NAMALWA (cell line): ENCODE measurements at places on chromosomes 2 and 18.

GRCh38 chr2:41703123-41703522 is 344.7 kb upstream of the PKDCC start:
- DNase-seq: no peak

DNA sequence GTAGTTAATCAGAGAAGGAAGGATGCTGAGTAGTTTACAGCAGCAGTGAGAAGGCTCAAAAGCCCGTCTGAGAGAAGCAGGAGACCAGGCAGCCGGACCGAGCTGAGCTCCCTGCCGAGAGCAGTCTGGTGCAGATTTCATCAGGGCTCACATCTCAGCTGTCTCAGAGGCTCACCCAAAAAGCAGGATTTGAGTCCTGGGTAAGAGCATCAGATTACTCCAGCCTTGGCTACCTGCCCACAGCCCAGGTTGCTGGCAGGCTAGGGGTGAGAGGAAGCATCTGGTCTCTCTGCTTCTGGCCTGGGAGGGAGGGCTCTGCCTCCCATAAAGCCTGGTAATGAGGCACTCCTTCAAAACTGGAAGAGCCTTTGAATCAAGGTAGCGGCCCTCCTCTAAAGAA is 140.5 kb downstream of the ST6GAL2 start:
- no peak for DNase-seq

- DNase-seq: no peak
Observed at GRCh38 chr2:66536997-66537396, 102.1 kb downstream of the MEIS1 start.

DNA sequence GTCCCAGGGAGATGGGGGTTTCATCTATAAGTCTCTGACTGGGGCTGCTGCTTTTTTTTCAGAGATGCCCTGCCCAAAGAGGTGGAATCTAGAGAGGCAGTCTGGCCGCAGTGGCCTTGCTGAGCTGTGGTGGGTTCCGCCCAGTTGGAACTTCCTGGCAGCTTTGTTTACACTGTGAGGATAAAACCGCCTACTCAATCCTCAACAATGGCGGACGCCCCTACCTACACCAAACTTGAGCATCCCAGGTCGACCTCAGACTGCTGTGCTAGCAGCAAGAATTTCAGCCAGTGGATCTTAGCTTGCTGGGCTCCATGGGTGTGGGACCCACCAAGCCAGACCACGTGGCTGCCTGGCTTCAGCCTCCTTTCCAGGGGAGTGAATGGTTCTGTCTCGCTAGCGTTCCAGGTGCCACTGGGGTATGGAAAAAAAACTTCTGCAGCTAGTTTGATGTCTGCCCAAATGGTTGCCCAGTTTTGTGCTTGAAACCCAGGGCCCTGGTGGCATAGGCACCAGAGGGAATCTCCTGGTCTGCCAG is 152.6 kb upstream of the CYP26B1 start:
- DNase-seq: no peak

- no peak for DNase-seq
Observed at GRCh38 chr2:157838442-157839161, 37.5 kb downstream of the ACVR1 start.

DNA sequence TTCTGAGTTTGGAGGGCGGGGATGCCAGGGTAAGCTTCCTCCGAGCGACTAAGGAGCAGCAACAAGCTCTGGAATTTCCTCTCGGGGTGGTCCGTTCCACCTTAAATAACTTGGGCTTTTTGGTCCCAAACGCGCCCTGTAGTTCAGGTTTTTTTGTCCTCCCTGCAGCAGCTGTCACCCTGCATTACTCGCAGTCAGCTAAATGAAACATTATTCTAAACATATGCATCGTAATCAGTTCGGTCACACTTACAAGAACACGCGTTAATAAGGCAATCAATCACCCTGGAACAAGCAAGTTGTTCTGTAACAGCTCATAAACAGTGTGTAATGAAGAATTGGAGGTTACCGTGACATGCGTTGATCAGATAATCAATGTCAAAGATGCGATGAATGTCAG is 8.3 kb downstream of the EVX2 start:
- DNase-seq: no peak

- DNase-seq: no peak
Observed at GRCh38 chr18:23798824-23799223, 109.6 kb downstream of the LAMA3 start.

DNA sequence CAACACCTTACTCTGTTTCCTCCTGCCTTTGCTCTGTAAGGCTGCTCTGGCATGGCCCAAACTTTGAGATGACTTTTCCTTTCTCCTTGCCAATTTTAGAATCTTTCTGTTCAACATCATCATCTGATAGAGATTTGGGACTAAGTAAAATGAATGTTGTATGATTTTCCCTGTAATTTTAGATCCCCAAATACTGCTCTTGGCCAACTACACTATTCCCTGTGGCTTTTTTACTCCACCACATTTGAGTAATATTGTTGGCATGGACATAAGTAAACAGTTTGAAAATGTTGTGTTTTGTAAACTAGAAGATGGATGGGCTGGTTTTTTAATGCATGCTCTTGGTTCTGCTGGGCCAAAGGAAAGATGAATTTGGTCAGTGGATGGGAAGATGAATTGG is 12.1 kb downstream of the LTBP1 start:
- no peak for DNase-seq

DNA sequence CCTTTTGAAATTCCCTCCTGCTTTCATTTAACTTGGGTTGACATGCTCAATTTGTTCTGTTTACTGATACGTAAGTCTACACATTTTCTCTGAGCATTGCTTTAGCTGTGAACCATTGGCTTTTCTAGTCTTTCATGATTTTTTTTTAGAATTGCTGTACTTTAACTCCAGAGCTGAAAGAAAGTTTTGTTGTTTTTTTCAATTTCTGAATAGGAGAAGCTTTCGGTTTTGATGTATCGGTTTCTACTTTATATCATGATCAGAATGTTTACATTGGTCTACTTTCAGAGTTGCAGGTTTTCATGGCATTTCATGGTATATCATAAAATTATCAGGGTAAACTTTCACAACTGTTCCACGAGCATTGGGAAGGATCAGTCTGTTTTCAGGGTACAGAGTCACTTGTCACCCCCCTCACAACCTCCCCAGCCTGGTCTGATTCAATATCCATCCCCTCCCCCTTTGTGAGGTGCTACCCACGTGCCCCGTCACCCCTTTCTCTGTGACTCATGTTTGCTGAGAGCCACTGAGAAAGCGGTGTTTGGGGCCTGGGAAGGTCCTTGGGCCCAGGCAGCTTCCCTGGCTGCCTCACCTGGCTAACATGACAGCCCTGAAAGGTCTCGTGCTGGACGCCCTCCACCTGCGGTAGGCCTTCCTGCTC is 7.0 kb downstream of the ASTL start:
- no peak for DNase-seq

DNA sequence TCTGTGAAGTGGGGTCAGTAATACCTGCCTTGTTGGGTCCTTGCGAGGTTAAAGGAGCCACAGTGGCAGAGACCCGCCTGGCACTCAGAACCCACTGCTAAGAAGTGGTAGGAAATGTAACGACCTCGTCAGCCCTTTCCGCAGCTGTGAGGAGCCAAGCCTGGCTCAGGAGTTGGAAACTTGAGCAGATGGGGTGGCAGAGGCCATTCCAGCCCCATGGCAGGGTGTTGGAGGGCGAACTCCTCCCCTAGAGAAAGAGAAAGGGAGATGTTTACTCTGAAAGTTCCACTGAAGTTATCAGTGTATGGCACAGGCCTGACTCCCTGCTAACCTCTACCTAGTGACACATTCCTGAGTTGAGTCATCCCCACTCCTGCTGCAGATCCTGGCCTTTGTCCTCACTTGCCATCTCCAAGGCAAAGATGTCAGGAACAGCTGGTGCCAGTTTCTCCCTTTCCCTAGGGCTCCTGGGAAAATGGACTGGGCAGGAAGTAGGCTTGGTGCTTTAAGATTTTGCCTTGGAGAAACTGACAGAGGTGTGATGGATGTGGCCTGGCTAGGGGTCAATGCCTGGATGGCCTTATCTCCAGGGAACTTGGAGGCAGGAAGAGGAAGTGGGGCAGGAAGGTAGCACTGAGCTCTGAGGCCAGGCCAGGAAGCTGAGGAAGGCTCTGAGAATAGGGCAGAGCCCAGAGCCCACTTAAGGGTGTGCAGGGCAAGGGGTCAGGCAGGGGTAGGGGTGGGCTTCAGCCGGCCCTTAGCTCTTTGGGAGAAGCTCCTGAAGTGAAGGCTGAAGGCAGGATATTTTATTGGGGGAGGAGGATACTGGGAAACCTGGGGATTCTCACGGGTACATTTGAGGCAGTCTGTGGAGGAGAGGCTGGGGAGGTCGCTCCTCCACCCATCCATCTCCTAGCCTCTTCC is 888 bp downstream of the VAMP5 start:
- DNase-seq: no peak

DNA sequence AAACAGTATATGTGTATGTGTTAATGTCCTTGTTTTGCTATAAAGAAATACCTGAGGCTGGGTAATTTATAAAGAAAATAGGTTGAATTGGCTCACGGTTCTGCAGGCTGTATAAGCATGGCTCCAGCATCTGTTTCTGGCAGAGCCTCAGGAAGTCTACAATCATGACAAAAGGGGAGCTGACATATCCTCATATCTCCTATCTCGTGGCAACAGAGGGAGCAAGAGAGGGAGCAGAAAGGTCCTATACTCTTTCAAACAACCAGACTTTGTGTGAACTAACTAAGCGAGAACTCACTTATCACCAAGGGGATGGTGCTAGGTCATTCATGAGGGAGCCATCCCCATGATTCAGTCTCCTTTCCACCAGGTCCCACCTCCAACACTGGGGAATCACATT is 13.0 kb downstream of the CALCRL start:
- DNase-seq: no peak

GRCh38 chr18:41378598-41378997 is 576.4 kb upstream of the PIK3C3 start:
- no peak for DNase-seq

DNA sequence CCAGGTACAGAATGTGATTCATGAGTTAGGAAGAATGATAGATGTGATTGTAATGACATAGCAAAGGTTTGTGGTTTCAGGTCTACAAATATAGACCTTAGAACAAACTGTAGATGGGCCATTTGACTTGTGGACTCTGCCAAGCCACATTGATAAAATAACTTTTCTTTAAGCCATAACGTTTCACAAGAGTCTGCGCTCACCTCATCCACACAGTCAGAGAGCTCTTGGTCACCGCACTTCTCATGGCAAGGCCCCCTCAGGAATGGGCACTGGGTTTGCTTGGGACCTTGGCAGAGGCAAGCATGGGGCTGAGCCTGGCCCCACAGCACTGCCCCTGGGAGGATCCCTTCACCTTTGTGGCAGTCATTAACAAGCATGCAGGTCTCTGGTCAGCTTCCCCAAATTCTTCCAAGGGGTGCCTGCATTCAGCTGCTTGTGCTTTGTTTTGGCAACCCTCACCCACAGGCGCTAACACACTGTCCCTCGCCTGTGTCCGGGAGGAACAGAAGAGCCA is 14.0 kb downstream of the ARMC9 start:
- no peak for DNase-seq

DNA sequence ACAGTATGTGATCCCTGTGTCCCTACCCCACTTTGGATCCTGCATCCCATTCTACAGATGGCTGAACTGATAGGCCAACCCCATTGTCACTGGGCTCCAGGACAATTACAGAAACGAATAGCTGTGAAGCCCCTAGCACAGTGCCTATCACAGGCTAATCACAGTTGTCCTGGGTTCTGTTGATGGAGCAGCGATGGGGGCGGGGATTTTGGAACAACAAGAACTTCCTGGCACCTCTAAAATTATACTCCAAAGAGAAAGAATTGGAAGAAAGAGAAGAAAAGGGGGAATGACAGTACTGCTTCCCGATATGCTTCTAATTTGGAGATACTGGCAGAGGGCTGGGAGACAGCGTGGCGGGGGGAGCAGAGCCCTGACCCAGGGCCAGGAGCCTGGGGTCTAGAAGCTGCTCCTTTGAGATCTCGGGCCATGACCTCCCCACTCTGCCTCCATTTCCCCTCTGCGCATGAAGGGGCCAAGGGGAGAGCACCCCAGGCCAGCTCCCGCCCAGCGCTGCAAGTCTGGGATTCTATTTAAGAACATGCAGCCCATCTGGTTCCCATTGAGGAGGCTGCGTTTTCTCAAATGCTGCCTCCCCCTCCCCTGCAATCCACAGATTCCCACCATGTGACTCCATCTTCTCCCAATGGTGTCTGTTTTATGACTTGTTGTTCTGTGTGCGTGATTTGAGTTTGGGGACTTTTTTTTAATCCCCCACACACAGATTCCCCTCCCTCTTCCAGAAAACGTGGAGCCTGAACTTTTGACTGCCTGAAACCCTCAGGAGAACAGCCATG is 202.7 kb downstream of the CYP26B1 start:
- DNase-seq: no peak

- no peak for DNase-seq
Observed at GRCh38 chr2:10700078-10700803, 10.5 kb upstream of the NOL10 start.

DNA sequence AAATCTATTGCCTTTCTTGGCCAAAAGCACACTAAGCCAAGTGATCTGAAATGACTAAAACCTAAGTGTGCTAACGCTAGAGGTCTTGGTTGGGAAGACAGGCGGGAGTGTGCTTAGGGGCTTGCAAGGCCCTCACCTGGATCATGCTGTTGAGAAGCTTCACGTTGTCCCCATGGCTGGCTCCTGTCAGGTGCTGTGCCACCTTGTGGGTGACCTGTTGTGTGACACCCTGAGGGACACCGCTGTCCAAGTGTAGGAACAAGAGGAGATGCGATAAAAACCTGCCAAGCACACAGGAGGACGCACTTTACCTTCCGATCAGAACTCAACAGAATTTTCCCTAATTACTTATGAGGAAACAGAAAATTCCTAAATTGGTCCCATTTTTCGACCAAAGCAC is 50.8 kb downstream of the EPG5 start:
- peak; percentile 13 for DNase-seq
